ENCODE measurements at places on chromosomes 6 and 20.

DNA sequence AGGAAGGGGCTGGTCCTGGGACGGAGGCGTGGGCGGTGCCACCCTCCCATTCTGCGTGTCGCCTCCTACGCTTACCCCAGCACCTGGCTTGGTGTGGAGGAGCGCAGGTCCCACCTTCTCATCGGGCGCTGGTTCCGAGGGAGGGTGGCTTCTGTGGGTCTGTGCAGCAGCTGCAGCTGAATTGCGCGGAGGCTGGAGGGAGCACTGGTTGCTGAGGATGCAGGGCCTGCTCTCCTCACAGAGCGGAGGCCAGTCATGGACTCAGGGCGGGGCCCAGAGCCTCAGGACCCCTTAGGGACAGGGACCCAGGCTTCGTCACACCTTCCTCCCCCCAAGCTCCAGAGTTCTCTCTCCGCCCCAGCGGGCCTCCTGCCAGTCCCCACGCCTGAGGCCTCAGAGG lies 127.8 kb upstream of the MAP3K4 start:
- no peak for DNase-seq

- no peak for DNase-seq
Measured at GRCh38 chr6:16136091-16136490, 7.2 kb downstream of the MYLIP start.

- DNase-seq: no peak
Measured at GRCh38 chr6:6683969-6684833, 95.7 kb downstream of the LY86 start.

- no peak for DNase-seq
Measured at GRCh38 chr20:48957533-48957932, 36.0 kb downstream of the ARFGEF2 start.

DNA sequence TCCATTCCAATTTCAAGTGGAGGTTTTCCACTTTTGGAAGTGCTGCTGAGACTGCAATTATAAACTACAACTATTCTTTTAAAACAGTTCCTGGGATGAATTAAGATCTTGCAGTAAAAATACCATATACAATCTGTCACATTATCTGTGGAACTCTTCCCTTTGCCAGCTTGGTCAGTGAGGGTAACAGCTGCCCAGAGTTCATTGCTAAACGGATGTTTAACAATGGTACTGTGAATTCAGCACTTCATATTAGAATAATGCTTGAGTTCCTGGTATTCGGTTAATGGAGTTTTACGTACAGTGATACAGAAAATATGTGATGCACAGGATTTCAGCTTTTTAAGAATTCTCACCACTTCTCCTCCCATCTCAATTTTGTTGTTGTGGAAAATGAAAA lies 51.5 kb downstream of the KCNS1 start:
- DNase-seq: no peak

- DNase-seq: no peak
Measured at GRCh38 chr6:126268092-126268491, 71.8 kb upstream of the CENPW start.

DNA sequence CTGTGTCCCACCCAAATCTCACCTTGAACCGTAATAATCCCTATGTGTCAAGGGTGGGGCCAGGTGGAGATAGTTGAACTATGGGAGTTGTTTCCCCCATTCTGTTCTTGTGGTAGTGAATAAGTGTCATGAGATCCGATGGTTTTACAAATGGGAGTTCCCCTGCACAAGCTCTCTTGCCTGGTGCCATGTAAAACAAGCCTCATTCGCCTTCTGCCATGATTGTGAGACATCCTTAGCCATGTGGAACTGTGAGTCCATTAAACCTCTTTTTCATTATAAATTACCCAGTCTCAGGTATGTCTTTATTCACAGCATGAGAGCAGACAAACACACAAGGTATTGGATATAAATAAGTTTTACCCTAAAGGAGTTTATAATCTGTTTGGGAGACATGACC lies 121.2 kb downstream of the MMUT start:
- DNase-seq: no peak

DNA sequence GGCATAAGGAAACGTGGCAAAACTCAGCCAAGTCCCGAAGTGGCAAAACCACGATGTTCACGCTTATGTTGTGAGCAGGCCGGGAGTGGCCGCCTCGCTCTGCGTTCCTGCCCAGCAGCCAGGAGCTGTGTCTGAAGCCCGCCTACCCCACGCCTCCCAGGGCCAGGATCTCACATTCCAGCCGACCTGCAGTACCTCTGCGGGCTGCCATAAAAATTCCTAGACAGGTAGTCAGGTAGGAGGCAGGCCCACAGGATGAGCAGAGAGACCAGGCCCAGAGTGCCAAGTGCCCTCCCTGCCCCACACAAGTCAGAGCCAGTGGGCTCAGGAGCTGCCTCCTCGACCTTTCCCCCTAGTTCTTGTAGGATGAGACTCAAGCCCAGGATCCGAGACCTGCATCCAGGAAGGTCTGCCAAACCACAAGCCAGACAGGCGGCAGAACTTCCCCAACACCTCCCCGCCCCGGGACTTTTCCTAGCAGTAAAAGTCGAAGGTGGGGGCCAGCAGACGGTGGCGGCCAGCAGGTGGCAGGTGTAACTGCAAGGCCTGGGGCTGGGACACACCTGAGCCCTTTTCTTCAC lies 16.7 kb downstream of the PMEPA1 start:
- DNase-seq: no peak

DNA sequence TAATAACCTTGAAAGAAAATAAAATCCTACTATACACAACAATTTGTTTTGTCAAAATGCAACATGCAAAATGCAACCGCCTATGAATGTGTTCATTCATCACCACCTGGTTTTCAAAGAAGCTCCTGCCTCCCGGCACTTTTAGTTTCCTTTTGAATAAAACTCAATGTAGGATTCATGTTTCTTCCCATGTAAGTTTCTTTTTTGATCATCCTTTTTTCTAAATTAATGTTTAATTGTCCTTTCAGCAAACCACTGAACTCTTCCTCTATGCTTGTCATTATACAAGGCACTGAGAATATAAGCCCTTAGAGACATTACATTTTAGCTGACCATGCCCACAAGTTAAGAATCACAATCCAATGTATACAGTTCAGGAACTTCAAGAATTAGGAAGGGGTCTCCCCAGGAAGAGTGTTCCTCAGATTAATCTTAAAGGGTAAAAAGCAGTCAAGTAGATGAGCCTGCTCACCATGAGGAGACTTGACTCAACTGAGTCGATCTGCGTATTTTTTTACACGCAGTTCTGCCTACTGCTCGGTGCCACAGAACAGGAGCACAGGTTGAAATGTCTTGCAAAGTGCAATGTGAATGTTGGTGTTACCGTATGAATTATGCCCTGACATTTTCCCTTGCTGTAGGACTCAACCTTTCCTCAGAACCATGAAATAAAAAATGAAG lies 7.2 kb upstream of the THEMIS start:
- DNase-seq: no peak

DNA sequence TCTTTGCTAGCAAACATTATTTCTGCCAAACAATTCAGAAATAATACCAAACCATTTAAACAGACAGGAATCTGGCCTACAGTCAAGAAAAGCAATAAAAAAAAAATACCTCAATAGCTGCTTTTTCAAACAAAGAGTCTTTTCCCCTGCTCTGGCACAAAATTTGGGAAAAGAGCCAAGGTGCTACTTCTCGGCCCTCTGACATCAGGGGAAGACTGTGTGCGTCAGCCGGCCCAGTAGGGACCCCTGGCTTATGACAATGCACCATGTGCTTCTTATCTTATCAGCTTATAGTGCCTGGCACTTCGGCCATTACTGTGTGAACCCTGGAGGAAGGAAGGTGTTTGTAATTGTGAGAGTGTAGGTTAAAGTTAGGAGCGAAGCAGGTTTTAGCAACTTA lies 89.4 kb downstream of the PDE10A start:
- DNase-seq: no peak

DNA sequence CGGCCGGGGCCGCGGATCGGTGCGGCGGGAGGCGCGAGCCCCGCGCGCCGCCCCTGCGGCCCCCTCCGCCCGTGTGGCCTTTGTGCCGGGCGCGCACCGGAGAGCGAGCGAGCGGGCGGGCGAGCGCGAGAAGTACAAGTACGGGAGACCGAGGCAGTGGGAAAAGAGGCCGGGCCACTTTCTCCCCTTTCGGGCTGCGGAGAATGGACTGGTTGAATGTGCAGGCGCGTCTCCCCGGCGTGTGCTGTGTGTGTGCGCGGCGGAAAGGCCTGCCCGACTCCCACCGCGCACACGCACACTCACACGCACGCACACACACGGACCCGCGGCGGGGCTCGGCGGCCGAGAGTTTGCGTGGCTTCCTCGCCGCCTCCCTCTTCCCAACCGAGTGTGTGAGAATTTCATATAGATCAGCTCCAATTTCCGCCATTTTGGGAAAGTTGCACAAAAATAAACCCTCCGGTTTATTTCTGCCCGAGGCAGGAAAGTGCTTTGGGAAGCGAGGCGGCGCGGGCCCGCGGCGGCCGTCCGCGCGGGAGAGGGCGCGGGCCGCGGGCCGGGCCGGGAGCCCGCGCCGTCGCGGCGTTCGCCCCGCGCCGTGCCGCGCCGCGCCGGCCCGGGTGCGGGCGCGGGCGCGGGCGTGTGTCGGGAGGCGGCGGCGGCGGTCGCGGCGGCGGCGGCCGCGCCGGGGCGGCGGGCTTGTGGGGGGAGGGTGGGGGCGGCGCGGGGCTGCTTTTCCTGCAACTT lies 1.1 kb downstream of the L3MBTL3 start:
- DNase-seq: no peak

DNA sequence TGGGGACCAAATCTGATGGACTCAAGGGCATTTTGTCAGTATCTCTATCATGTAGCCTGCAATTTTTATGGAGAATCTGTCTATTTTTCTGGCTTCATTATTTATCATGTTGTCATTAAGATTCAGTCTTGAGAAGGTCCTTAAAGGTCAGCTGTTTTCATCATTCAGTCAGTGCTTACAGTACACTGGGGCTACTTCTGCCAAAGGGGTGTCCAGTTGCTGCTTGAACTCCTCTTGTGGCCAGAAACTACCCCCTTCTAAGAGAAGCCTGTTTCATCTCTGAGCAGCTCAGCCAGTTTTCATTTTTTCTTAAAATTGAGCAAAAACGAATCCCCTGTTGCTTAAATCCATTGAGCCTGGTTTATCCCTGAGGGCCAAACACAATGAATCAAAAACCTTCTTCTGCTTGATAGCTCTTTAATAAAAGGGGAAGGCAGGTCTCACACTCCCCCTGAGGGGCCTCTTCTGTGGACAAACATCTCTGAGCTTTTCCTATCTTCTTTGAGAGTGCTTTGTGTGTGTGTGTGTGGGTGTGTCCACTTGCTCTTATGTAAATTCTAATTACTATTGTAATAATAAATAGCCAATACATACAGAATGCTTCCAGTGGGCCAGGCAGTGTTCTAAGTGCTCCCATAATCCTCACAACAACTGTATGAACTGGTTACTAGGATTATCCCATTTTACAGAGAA lies 172.2 kb downstream of the PLCB1 start:
- no peak for DNase-seq

DNA sequence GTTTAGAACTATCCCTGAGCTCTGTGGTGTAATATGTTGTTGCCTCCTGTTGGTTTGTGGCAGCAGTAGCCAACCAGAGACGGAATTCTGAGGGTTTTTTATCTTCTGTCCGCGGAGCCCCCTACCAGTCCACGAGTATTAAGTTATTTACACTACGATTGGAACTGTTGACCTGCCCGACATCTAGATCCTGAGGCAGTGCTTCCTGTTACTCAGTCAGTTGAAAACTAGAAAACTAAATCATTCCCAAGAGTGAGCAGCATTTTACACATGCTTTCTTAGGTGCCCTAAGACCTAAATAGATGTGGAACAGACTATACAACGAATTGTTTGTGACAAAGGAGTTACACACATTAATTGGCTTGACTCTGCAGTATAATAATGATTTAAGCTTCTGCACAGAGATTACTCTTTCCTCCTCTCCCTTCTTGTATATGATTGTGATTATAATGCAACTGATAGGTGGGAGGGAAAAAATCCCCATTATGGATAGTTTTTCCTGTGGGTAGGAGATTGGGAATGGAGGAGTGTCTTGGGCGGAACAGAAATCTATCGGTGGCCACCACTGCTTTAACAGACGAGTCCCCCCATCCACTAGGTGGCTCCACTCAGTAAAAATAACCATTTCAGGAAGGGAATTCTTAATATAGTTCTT lies 1.7 kb downstream of the LOC128125822 start:
- no peak for DNase-seq

DNA sequence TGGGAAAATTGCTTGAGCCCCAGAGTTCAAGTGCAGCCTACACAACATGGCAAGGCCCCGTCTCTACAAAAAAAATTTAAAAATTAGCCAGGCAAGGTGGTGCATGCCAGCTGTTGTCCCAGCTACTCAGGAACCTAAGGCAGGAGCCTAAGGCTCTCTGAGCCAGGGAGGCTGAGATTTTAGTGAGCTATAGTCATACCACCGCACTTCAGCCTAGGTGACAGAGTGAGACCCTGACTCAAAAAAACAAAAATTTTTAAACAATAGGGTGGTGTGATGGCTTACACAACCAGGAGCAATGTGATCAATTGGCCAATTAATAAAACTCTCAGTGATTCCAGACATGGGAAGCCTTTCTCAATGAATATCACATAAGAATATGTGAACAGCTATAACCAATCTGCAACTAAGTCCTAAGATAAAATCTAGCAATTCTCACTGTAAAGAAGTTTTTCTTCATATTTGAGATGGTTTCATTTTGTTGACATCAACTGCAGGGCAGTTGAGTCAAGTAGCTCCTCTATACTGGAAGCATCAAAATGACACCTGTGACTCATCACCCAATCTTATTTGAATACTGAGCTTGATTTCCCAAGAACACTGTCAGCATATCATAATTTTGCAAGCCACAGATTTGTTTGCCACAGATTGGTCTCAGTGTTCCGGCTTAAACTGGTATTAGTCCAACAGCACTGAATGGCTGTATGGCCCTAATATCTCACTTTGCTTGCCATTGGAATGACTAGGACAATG lies 169.0 kb upstream of the GJE1 start:
- no peak for DNase-seq

- no peak for DNase-seq
Measured at GRCh38 chr6:143112084-143112768, 51.5 kb downstream of the AIG1 start.

- DNase-seq: no peak
Measured at GRCh38 chr6:74931558-74931957, 274.3 kb downstream of the COL12A1 start.

DNA sequence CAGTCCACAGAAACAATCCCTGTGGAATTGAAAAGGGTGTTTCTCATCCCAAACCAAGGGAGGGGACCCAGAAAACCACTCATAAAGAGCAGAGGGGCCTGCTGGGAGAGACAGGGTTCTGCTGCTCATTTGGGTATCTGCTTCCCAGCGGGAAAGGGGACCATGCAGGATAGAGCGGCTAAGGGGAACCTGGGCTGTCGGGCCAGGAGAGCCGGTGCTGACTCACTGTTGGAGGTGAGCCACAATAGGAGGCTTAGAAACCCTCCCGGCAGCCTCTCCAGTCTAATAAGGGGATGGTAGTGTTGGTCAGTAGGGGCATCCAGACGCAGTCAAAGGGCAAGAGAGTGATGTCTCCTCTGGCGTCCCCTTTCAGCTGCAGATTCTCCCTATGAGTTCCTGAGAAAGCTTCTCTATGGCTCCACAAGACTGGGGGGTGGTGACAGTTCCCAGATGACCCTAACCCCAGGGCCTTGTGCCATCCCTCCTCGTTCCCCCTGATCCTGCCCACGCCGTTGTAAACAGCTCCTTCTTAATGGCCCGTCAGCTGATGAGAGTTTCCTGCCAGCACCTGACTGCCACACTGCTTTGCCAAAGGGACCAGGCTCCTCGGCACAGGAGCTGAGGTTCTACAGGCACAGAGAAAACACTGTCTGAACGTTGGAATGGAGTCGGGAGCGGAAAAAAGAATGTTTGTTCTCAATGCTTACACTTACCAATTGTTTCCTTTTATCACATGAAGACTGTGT lies 646.1 kb upstream of the DEFB115 start:
- DNase-seq: no peak

GRCh38 chr6:7269816-7270215 lies 43.2 kb downstream of the SSR1 start:
- DNase-seq: no peak
